ENCODE measurements at places on chromosomes 2 and 18.

DNA sequence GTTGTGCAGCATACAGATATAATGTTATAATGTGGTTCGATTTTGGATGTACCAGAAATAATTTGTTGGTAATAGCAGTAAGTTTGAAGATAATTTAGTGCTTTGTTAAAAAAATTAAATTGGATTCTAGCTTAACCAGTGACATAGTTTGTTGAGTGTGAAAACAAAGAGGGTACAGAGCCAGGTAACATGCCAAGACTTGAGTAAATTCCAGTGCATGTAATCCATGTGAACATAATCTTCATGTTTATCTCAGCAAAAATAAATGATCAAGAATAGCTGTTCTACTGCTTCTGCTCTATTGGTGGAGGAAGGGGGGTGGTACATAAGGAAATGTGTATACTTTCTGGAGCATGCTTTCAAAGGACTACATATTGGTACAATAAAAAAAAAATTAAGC is 165.8 kb downstream of the DNAH7 start:
- DNase-seq, result no peak

DNA sequence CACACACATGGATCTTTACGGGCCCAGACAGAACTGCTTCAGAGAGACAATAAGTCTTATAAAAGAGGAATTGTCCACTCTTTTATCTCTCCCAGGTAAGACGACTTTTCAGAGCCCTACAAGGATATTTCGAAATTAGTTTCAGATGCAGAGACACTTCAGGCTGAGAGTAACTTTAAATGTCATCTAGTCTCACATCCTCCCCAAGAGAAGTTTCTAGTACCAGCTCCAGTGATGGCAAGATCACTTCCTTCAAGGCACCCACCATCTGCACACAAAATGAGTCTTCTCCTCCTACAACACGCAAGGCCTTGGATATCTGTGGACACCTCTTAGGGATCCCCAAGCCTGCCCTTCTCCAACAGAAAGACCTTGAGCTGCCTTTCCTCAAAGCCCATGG is 39.0 kb upstream of the KLHL29 start:
- DNase-seq, result no peak

DNA sequence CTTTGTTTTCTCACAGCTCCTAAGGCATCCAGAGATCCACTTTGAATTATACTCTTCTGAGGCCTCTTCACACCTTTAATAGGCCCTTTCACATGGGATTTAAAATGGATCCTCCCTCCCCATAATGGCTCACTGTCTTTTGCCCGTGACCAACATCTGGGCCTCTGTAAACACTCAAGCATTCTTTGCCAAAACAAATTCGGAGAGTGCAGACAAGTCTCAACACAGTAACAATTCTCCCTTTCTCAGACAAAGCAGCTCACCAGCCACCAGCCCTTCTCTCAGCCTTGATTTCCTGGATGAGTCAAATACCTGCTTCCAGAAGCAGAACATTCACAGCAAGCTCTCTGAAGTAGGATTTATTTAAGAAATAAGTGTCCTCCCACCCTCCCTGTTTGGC is 14.0 kb upstream of the IMP4 start:
- DNase-seq, result no peak

DNA sequence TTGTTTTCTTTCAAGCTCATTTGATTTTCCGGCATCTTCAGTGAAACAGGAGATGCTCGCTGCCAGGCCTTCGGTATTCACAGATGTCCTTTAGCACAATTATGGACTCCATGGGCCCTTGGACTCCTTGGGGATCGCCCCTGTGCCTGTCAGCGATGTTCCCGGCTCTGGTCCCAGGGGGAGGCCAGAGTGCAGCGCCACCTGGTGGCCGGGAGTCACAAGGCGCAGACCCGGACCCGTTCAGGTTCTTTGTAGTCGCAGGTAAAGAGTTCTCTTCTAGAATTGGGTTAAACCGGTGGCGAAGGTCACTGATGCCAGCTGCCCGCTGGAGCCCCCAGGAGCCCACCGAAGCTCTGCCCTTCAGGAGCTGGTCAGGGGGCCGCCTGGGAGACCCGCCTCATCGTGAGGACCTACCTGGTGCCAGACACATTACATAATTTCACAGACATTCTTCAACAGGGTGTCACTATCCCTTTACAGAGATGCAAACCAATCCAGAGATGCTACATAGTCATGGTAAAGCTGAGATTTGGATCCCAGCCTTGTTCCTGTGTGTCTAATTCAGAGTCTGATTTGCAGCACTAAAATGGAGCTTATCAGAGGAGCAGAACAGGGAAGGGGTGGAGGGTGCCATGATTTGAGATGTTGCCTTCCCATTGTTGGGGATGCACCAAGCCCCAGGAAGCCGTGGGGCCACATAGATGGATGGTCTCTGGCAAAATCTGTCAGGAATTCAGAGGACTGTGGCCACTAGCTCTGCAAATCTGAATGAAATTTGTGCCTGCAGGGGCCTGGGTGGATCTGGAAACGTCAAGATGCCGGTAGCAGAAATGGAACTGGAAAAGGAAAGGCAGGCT is 6.0 kb upstream of the INPP5D start:
- peak; percentile 82 for DNase-seq

DNA sequence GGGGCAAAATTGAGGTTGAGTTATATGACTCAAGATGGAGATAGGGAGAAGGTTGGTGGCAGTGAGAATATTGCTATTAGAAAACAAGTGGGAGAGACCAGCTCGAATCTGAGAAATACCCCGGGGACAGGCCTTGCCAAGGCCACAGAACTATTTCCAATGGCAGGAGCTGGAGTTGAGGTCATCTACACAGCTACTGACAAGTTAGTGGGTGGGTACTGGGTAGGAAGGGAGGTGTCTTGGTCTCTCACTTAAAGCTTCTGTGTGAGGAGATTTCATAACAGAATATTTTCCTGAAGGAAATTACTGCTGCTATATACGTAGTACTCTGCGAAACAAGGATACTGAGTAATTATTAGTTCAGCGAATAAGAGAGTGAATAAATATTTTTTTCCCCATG is 69.4 kb upstream of the ITPRID2 start:
- no peak for DNase-seq

DNA sequence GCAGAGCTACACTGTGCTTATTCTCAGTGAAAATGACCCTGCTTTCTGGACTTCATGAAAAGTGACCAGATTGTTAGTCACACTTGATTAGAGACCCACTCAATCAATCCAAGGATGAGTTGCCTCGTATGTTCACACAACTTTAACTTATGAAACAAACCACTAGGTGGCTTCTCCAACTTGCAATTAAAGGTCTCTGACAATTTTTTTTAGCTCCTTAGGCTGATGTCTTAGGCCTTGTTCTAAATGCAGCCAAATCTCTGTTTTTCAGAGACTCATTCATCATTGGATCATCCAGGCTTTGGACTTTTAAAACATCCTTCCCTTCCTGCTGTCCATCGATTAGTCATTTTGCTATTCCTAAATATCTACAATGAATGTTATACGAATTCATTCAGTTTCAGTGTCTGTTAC is 63.4 kb downstream of the MREG start:
- DNase-seq, result no peak

DNA sequence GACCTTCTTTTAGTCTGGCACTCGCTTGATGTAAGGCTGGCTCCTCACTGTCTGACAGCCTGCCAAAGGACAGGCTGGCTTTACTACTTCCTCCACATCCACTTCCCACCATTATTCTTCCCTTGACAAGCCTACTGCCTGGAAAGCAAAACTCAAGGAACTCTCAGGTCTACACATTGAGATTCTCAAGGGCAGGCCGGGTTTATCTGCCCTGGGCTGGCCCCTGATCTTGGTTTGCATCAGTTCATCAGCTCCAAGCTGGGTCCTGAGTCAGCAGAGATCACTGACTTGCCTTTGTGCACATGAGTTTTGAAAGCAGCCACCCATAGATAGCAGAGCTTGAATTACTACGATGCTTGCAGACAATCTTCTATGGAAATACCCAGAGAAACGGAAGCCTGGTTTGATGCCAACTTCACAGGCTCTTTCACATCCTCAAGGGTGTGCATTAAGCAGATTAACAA is 53.9 kb downstream of the KCTD18 start:
- peak; percentile 73 for DNase-seq

GRCh38 chr18:55768255-55768654 is 180.3 kb upstream of the TCF4 start:
- no peak for DNase-seq

GRCh38 chr2:120583851-120584570 is 151.7 kb upstream of the GLI2 start:
- DNase-seq, result no peak
